ENCODE measurements at places on chromosomes 1 and 21. TPM values are rescaled to one million over a fixed set of nuclear protein-coding genes. Genes with fewer than 3 reads are reported as not detected.

DNA sequence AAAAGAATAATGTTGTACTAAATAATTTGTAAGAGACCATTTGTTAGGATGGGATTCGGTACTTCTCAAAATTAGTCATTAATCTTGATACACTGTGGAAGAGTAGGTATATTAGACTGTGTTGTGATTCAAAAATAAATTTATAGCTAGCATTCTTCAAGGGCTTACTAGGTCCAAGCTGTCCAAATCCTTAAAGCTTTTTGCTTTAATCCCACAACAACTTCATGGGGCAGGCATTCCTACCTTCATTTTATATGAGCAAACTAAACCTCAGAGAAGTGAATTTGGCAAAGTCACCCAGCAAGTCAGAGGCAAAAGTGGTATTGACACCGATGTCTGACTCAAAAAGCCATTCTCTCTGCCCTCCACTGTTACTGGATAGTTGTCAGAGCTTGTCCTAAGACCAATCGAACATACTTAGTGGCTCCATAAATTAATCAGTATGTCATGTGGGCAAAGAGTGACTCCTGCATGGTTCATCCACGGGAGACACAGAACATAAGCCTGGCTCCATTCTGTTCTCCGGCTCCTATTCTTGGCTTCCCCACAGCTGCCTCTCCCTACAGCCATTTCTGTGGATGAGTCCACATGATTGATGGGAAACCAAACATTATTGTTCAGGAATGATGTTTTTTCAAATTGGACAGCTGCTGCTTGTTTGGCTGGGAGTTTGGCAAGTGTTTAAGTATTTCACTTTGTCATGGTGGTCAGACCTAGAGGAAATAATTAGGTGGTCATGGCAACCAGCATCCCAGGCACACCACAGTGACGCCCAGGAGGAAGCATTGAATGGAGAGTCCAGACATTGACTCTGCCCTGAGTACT is 133.4 kb upstream of the FGGY start:
- DNase-seq: no peak

DNA sequence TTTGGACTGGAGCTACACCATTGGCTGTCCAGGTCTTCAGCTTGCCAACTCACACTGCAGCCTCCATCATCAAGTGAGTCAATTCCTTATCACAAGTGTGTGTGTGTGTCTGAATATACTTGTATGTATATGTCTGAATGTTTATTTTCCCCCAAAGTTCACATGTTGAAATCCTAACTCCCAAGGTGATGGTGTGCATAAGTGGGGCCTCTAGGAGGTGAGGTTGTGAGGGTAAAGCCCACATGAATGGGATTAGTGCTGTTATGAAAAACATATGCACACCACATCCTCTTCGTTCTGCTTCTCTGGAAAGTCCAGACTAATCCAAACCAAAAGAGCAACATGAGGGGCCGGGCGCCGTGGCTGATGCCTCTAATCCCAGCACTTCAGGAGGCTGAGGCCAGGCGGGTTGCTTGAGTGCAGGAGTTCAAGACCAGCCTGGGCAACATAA is 48.7 kb upstream of the LBR start:
- DNase-seq: no peak

- DNase-seq: no peak
Observed at GRCh38 chr1:43559714-43560113, 29.0 kb downstream of the PTPRF start.

- DNase-seq: no peak
Observed at GRCh38 chr1:47317841-47318240, 3.9 kb upstream of the STIL start.

Gene GNAT2
- polyA plus RNA-seq: 0.05 TPM

DNA sequence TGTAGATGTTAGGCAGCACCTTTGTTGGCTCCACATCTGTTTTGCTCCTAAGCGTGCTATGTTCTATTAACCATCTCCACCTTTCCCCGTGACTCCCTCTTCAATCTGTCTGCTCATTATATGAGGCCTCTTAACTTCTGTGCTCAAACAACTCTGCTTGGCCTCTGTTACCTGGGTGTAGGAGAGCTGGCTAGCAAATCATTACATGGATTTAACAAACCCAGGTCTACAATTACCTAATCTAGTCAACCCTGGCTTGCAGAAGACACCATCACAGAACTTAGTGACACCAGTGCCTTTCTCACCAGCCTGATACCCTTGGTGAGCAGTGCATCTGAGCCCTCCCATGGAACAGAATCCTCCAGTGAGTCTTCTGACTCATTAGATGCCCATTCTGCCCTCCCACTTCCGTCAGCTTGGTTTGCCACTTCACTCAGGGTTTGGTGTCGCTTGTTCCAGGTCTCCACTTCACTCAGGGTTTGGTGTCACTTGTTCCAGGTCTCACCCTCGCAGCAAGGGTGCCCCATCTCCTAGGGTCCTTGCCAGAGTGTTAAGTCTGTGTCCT is 92.0 kb upstream of the KIF26B start:
- DNase-seq: no peak

DNA sequence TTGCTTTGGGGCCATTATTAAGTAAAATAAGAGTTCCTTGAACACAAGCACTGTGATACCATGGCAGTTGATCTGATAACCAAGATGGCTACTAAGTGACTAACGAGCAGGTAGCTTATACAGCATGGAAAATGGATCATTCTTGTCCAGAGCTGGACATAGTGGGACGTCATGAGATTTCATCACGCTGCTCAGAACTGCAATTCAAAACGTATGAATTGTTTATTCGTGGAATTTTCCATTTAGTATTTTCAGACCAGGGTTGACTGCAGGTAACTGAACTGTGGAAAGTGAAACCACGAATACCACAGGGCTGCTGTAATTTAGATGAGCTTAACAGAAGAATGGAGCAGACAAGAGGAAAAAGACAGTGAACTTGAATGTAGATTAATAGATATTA is 38.9 kb downstream of the CCDC18 start:
- peak; percentile 42 for DNase-seq

Gene BRINP2
- polyA plus RNA-seq: 0.23 TPM

Gene DNAI4
- 4.9 TPM for polyA plus RNA-seq

DNA sequence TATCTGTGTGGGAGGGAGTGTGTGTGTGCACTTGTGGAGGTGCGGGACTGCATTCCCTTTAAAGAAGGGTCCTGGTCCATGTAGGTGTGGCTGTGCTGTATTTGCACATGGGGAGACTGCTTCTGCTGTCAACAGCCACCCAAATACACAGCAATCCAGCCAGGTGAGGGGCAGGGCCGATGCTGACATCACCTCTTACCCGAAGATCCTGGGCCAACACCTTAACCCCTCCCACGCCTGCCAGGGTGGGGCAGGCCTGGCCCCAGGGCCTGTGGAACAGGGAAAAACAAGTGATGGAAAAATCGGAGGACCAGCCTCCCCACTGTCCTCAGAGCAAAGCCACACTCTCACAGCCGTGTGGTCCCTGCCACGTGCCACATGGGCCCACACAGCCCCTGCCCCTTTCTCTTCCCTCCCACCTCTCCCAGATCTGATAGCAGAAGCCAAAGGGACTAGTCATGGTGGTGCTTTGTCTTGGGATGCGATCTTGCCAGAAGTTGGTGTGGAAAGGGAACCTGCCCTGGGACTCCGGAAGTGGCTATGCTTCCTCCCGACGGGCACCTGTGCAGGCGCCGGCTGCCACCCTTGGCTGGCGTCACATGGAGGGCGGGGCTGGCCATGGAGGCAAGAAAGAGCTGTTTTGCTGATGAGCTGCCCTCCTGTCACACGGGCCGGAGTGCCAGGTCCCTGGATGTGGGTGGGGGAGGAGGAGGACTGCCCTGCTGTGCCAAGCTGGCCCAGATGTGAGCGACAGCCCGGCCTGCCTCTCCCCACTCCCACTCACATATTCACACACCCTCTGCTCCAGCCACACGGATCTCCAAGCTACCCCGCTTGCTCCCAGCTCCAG is 7.8 kb upstream of the CASZ1 start:
- no peak for DNase-seq

GRCh38 chr1:51285055-51285454 is 45.3 kb downstream of the TTC39A start:
- no peak for DNase-seq

DNA sequence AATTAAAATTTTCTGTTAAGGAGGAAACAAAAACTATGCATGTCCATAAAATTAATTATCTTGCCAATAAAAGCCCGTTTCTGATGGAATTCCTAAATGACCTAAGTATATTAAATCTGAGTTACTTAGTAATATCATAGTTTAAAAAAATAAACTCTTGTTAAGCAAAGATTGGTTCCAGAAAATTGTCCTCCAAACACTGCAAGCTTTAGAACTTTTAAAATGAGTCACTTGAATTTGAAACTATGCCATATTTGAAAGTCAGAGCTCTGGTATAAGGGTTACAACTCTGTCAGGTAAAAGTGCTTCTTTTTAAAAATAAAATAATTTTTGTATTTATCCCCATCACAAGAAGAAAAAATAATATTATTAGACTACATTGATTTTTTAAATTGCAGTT is 409.5 kb downstream of the PLPP3 start:
- no peak for DNase-seq

DNA sequence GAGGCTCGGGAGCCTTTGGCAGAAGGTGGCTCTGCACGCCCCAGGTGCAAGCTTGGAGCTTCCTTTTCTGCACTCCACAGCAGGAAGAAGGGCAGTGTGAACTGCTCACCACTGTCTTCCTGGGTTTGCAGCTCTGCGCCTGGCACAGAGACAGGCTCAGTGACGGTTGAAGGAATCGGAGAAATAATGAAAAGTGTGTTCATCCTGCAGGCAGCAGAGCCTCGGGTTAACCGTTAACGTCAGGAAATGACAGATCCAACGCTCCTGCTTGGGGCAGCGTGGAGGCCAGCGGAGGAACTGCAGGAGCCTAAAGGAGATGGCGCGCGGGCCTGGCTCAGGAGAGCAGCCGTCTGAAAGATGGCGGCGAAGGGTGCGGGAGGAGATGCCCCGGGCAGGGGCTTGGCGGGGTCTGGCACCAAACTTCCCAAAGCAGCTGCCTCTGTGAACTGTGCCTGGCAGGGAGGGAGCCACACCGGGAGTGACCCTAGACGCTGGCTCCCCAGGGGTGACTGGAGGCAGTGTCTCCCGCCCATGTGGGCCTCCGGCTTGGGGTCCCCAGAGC is 10.9 kb upstream of the SAMD11 start:
- no peak for DNase-seq

DNA sequence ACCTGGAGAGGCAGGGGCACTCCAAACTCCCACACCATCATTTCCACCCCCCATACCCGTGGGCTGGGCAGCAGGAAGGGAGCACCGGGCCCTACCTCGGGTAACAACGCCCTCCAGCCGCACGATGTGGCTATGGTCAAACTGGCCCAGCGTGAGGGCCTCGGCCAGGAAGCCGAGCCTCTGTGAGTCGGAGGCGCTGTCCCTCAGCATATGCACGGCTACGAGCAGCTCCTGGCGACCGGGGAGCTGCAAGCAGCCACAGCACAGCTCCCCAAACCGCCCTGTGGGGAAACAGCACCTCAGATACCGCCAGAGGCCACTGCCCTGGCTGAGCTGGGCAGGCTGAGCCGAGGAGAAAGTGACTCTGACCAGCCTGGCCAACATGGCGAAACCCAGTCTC is 29.2 kb downstream of the CDCA8 start:
- no peak for DNase-seq

Gene SAMD13
- 2.6 TPM for polyA plus RNA-seq

Gene VWA1
- 16.8 TPM for polyA plus RNA-seq

Gene PRDM16
- polyA plus RNA-seq: 0.55 TPM

DNA sequence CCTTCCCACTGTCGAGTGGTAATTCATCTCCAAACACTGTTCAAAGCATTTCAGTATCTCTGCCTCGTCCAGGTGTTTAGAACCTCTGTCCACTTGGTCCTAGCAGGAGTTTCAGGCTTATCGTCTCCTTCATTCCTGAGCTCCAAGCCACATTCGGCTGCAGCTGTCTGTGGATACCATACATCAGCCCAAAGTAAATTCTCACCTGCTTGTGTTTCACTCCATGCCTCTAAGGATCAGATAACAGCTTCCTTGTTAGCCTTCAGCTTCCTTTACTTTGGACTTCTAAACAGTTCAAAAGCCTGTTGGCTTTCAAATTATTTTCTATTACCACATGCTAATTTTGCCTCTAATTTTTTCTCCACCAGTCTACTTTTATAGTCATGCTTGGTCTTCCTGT is 219.0 kb upstream of the L1TD1 start:
- no peak for DNase-seq

DNA sequence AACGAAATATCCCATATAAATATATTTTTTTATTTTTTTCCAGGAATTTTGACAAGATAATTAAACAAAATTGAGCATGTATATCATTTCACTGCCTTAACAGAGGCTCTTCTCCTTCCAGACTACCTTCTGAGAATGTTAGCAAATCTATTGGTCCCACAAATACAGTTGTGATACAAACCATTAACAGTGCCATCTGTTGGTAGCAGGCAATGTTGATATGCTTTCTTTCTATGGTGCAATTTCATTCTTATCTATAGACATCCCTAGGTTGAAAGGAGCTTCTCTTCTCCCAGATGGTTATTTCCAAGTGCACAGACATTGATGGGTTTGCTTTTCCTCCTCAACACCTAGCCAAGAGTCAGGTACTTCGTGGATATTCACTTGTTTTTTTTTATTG is 303.6 kb downstream of the USH2A start:
- DNase-seq: no peak

DNA sequence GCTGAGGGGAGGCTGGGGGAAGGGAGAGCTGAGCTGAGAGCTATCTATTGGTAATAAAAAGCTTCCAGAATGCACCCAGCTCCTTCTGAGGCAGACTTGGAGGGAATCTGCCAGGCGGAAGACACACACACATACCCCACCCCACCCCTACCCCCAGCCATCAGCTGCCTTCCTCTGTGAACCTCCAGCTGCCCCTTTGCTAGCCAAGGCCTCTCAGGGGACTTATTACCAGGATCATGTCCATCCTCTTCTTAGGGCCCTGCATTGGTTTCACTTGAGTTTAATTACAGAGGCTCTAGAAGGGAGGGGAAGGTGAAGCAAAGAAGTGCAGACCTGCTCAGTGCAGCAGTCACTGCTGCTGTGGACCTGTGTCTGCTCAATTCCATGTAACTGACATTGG is 156.4 kb downstream of the OMA1 start:
- DNase-seq: no peak

DNA sequence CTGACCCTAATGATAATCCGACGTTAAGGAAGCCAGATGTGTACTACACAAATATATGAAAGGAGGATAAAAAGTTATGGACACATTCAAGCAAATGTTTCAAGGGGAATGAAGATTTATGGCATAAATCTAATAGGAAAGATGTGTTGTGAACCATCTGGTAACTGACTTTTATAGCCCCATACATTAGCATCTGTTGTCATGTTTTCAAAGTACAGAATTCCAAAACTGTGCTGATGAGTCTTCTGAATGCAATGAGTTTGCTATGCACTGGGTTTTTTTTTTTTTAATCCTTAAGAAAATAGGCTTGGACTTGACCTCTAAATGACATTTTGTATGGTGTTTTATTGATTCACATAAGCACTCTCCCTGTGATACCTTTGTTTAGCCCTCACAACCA is 158.5 kb upstream of the ESRRG start:
- no peak for DNase-seq

Measured in thymus (tissue), 14 donors.